ENCODE measurements at places on chromosomes 1 and 21.

GRCh38 chr1:209648346-209648745 is 3.9 kb downstream of the LAMB3 start:
- DNase-seq = no peak

GRCh38 chr21:38965241-38965640 is 159.5 kb downstream of the ETS2 start:
- peak; percentile 72 for DNase-seq

- DNase-seq = no peak
These were observed 51.4 kb upstream of the COL6A2 start for GRCh38 chr21:46046471-46046870.

- no peak for DNase-seq
These were observed 30.1 kb downstream of the ITPKB start for GRCh38 chr1:226708967-226709396.

DNA sequence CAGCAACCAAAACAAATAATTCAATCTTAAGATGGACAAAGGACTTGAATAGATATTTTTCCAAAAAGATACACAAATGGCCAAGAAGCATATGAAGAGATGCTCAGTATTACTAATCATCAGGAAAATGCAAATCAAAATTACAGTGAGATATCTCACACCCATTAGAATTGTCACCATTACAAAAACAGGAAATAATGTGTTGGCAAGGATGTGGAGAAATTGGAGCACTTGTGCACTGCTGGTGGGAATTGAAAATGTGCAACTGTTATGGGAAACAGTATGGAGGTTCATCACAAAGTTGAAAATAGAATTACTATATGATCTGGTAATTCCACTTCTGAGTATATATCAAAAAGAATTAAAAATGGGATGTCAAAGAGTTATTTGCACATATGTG is 83.2 kb downstream of the SH3GLB1 start:
- DNase-seq = no peak

GRCh38 chr1:150234309-150234565 is 1.7 kb downstream of the ANP32E start:
- DNase-seq = no peak

DNA sequence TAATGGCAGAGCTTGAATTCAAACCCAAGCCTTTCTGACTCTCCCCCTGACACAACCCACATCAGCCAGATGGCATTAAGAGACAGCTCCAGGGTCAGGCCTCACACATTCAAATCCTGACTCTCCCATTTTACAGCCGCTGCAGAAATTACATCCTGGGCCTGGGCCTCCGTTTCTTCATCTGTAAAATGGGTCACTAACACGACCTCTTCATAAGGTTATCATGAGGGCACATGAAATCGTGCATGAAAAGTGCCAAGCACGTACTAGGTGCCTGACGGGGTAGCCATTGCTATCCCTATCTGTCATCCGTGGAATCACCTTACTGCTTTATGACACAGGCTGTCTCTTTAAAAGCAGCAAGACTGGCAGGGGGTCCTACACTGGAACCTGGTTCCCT is 19.8 kb upstream of the CASZ1 start:
- no peak for DNase-seq

GRCh38 chr21:23887725-23888306 is 1719.5 kb downstream of the MRPL39 start:
- DNase-seq = no peak

- DNase-seq = no peak
These were observed 579 bp upstream of the ZNF684 start for GRCh38 chr1:40530735-40531380.

DNA sequence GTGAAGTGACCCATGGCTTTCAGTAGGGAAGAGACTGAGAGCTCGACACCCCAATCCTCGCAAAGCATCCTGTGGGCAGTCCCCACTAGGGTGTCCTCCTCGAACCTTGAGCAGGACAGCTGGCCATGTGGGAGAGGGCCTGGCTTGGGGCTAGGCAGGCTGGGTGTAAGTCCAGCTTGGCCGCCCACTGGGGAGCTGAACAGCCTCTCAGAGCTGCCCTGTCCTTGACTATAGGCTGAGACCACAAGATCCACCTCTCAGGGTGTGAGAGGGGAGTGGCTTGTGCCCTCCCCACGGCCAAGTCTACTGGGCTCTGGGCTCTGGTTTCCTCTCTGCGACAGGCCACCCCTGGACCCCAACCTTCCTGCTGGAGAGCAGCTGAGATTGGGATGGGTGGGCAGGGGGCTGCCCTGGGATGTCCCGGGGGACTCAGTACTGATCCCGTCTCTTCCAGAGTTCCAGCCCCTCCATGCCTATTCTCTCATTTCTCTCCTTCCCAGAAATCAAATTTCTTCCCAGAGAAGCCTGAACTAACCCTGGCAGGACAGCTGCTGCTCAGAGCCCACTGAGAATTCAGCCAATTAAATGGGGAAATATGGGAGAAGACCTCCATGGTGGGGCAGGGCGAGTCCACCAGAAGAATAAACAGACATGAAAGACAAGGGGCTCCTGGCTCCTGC is 282.9 kb downstream of the PTPRU start:
- no peak for DNase-seq

DNA sequence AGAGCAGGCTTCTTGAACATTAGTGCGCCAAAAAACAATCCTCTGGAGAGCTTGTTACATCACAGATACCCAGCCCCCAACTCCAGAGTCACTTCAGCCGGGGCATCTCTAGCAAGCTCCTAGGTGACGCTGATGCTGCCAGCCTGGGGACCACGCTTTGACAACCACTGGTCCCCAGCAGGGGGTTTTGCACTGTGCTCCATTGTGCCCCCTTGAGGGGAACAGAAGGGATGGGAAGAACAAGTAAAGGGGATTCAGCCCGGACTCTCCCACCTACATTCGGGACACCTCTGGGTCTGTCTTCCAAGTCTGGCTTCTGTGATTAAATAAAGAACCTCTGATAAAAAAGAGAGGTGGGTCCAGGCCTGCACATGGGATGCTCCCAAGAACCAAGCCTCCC is 60.4 kb downstream of the ATP5PO start:
- DNase-seq = no peak

DNA sequence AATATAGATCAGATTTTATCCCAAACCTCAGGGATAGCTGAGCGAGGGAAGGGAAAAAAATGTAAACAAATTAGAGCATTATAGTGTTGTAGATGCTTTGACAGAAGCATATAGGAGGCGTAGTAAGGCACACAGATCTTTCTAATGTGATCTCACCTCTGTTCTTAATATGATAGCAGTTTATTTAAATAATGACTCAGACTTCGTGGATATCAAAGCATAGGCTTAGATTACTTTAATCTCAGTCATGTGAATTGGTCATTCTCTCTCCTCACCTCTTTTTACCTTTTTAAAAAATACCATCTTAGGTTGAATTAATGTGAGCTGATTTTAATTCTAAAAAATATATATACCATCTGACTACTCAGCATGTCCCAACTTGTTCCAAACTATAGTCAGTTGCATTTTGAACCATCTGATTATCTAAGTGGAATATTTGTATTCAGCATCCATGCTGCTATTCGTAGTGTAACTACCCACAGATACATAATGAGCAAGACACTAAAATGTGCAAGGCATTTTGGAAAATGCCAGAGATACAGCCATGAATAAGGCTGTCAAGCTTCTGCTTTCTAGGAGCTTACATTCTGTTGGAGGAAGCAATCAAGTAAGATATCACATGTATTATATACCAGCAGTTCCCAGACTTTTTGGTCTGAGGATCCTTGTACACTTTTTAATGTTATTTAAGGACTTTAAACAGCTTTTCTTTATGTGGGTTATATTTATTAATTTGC is 76.7 kb downstream of the OSBPL9 start:
- DNase-seq = peak; percentile 34

- no peak for DNase-seq
These were observed 10.0 kb downstream of the SLC25A24 start for GRCh38 chr1:108190001-108190634.

DNA sequence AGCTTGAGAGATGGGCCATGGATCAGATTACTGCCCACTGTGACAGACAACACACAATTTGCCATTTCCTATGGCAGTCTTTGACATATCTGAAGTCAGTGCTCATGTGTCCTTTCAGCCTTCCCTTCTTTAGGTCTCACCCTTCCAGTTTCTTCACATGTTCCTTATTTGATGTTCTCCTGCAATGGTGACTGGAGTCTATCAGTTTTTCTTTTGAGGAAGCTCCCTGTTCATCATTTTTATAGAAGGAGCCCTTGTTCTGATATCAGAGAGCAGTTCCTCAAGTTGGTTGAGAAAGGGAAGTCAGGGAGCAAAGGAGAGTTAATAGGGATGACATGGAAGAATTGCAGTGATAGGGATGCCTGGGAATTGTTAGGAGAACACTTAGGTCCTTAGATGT is 42.2 kb downstream of the DISC1 start:
- no peak for DNase-seq

DNA sequence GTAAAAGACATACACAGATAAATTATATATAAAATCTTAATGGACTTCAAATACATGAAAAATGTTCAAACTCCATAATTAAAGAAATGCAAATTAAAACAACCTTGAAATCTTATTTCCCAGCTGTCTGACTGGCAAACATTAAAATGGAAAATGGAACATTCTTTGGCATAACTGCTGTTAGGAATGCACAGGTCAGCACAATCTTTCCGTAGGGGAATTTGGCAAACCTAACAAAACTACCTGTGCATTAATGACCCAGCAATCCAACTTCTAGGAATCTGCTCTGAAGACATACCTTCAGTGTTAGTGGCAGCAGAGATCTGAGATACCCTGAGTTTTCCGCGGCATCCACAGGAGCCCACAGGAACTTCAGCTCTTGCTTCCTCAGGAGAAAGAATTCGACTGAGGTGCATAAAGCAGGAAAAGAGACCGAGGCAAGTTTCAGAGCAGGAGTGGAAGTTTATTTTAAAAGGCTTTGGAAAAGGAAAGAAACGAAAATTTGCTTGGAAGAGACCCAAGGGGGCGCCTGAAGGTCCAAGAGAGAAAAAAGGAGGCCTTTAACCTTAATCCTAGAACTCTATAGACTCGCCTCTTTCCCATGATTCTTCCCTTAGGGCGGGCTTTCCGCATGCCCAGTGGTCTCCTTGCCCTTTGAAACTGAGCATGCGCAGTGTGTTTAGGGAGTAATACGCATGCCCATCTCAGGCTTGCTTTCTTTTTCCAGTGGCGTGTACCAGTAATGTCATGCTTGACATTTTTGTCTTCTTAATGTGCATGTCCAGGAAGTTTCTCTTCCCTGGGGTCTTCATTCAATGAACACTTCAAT is 24.8 kb downstream of the LYPD8 start:
- no peak for DNase-seq

DNA sequence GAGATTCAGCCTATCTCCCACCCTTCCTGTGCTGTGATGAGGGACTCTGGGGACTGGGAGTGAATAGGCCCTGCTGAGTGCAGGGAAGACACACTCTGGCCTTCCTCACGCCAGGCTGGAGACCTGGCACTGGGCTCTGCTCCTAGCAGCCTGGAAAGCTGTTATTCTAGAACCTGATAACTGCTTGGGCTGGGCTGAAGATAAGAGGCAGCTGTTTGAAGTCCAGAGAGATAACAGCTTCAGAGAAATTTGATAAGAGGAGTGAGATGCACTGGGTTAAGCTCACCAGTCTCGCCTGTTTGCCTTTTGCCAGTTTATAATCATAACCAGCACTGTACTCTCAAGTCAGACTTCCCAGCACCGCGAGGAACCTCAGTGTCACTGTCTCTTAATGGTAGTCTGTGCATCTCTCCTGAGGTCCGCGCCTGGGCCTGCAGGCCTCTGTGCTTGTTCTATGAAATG is 46.6 kb upstream of the GPR37L1 start:
- no peak for DNase-seq

DNA sequence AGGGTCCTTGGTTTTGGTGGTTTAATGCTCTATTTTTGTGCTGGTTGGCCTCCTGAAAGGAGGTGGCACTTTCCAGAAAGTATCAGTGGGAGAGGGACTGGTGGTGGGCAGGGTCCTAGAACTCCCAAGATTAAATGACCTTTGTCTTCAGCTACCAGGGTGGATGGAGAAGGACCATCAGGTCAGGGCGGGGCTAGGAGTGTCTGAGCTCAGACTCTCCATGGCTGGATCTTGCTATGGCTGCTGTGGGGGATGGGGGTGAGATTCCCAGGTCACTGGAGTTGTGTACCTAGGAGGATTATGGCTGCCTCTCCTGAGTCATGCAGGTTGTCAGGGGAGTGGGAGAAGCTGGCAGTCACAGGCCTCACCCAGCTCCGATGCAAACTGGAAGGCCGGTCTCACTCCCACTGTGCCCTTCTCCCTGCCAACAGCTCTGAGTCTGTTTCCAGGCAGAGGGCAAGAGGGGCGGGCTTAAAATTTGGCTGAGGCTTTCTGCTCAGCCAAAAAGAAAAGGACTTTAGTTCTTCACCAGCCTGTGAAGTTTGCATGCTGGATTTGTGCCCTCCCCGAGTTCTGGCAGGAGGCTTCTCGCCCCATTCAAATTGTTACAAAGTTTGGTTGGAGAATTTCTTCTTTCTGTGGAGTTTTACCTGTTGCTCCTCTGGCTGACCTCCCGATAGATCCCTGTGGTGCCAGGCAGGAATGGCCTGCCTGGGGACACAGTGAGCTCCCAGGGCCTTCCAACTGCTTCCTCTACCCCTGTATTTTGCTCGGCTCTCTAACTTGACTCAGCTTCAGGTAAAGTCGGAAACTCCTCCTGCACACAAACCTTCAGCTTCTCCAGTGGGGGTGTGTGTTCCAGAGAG is 13.1 kb upstream of the KYAT3 start:
- no peak for DNase-seq

GRCh38 chr1:174191349-174191862 is 32.1 kb downstream of the RABGAP1L start:
- DNase-seq = peak; percentile 90

DNA sequence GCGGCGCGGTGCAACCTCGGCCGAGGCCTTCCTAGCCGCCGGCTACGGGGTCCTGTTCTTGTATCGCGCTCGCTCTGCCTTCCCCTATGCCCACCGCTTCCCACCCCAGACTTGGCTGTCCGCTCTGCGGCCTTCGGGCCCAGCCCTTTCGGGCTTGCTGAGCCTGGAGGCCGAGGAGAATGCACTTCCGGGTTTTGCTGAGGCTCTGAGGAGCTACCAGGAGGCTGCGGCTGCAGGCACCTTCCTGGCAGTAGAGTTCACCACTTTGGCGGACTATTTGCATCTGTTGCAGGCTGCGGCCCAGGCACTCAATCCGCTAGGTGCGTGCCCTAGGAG is 379 bp downstream of the PPCS start:
- peak; percentile 56 for DNase-seq

DNA sequence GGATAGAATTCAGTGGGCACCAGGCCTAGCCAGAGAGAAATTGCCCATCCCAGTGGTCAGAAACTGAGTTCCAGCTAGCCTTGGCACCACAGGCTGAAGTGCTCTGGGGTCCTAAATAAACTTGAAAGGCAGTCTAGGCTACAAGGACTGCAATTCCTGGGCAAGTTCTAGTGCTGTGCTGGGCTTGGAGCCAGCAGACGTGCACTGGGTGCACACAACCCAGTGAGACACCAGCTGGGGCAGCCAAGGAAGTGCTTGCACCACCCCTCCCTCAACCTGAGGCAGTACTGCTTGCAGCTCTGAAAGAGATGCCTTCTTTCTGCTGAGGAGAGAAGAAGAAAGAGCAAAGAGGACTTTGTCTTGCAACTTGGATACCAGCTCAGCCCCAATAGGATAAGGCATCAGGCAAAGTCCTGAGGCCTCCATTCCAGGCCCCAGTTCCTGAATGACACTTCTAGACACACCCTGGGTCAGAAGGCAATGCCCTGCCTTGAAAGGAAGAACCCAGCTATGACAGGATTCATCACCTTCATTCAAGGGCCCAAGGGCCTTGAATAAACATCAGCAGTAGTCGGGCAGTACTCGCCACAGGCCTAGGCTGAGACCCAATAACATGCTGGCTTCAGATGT is 55.1 kb downstream of the OVGP1 start:
- DNase-seq = no peak

- no peak for DNase-seq
These were observed 123.0 kb downstream of the PCBP3 start for GRCh38 chr21:45766501-45766900.

- DNase-seq = no peak
These were observed at the start of gene RGS1 for GRCh38 chr1:192575499-192576189. Gene RGS1 (plus strand): TSS chr1:192575773. CDS start chr1:192575793, 20 bp downstream.
